ENCODE measurements at places on chromosomes 11 and 22. TPM values are rescaled to one million over a fixed set of nuclear protein-coding genes. Genes with fewer than 3 reads are reported as not detected.

CDC42EP2 gene
- total RNA-seq, result 0.97 TPM

IGLL1 gene
- total RNA-seq, result not detected

ZP1 gene
- total RNA-seq, result not detected

SYT9 gene
- 0.67 TPM for total RNA-seq

SAMM50 gene
- 47.6 TPM for total RNA-seq
